ENCODE measurements at places on chromosomes 5 and 9.

GRCh38 chr5:104325356-104325755 lies 762.8 kb upstream of the NUDT12 start:
- DNase-seq = no peak

- no peak for DNase-seq
Measured at GRCh38 chr9:101968392-101968791, 229.9 kb upstream of the GRIN3A start.

DNA sequence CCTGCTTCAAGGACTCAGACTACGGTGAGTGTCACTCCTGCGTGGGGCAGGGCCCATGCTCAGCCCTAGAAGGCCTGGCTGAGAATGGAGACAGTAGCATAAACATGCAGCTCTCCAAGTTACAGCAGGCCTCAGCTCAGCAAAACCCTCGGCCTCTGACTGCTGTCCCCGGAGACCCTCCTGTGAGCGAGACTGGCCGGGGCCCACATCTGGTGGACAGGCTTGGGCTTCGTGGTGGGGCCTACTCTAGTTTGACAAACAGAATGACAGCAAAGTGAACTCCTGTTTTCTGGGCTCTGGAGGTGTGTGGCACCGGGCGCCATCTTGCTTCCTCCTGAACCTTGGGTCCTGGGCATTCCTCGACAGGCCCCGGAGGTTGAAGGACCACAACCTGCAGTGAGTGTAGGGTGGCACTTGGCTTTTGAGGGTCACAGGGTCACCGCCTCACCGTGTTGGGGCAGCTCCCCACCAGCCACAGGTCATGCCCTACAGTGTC lies 97.5 kb downstream of the PHF2 start:
- DNase-seq = no peak

GRCh38 chr5:130727830-130728229 lies 437.2 kb downstream of the HINT1 start:
- no peak for DNase-seq

DNA sequence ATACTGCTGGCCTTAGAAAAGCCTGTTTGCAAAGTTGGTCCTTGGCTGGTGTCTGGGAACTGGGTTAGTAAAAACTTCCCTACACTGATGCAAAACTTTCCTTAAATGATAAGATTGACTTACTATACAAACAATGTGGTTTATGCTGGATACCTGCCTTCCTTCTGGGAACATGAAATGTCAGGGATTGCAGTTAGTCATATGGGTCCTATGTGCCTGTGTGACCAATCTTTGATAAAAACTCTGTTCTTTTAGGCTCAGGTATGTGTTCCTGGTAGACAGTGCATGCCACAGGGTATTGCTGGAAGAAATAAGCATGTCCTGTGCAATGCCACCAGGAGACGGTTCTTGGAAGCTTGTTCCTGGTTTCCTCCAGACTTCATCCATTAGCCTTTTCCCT lies 173.3 kb downstream of the RMI1 start:
- no peak for DNase-seq

- no peak for DNase-seq
Measured at GRCh38 chr9:37540634-37541033, 35.5 kb downstream of the FBXO10 start.

GRCh38 chr9:98811051-98811650 lies 3.7 kb downstream of the GALNT12 start:
- no peak for DNase-seq

DNA sequence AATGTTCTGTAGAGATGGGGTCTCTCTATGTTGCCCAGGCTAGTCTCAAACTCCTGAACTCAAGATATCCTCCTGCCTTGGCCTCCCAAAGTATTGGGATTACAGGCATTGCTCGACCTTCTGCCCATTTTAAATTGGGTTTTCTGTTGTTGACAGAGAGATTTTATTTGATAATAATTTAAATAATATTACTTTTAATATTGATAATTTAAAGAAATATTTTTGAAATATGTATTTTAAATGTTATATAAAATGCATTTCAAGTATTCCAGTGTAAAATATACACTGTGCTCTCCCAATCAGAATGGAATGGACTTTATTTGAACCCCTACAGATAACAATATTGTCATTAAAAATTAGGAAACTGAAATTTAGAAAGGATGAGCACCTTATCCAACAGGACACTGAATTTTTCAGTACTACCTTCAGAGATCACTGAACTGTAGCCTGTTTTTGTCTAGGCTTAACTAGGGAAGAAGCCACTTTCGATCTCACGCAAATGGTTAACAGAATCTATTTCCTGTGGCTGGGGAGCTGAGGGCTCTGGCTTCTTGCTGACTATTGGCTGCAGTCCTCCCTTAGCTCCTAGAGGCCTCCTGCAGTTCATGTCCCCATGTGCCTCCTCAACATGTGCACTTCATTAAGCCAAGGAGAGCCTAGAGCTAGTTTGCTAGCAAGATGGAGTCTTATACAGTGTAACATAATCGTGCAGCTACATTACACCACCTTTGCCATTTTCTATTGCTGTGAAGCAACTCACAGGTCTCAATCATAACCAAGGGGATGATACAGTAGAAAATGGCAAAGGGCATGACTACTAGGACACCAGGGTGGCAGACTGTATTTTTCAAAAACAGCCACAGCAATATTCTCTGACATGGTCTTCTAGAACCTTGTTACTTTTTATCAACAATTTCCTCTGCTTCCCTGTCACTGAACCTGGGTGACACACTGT lies 150.0 kb downstream of the CDC42SE2 start:
- no peak for DNase-seq

DNA sequence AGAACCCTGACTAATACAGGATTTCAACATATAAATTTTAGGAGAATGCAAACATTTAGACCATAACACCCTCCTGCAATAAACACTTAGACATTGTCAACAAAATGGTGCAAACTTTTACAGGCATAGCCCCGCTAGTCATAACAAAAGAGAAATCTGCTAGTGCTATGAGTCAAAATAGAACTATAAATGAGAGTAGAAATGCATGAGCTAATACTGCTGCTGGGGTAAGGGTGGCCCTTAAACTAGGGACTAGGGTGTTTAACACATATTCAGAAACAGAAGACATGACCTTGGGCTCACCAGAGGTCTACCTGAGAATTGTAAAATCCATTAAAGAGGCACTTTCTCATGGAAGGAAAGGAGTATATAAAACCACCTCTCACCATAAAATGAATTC lies 131.6 kb downstream of the TLR4 start:
- no peak for DNase-seq

GRCh38 chr5:136193322-136193935 lies 467 bp upstream of the SMIM32 start:
- DNase-seq = no peak

DNA sequence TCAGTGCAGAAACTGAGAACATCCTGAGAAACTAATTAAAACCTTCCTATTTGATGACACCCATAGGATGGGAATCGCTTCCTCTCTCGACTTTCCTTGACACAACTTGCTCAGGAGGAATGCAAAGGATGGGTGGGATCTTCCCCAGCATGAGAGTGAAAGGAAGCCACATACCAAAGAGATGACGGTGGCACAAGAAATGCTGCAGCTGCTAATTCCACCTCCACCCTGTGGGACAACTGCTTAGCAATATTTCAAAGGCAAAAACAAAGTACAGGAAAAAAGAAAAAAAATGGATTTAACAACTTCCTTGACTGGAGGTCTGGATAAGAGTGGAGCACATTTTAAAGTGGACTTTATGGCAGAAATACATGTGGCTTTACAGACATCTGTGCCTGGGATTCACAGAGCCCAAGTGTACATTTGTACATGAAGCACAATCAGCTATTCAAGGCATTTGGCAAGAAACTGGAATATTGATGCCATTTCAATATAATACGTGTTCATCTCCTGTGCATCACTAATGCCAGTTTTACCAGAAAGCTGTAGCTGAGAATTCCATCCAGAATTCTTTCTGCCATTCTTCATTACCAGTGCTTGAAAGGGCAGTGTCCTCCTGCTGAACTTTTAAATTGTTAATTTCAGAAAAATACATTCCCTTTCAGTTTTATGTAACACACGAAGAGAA lies 359.2 kb upstream of the ACTBL2 start:
- peak; percentile 89 for DNase-seq

GRCh38 chr9:8640761-8641160 lies 841.2 kb upstream of the DMAC1 start:
- no peak for DNase-seq

DNA sequence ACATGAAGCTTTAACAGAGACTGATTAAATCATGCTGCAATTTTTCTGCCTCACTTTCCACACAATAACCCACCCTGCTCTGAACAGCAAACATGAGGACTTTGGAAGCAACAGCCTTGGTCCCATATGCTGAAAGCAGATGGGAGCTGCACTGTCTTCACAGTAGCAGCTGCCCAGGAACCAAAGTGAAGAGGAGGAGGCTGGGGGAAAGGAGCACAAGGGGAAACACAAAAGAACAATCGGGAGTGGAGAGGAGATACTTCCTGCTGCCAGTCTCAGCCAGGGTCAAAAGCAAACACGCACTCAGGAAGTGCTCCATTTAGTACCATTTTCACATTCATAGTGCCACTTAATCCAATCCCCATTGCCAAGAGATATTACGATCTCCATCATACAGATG lies 183.3 kb upstream of the PUM3 start:
- no peak for DNase-seq

DNA sequence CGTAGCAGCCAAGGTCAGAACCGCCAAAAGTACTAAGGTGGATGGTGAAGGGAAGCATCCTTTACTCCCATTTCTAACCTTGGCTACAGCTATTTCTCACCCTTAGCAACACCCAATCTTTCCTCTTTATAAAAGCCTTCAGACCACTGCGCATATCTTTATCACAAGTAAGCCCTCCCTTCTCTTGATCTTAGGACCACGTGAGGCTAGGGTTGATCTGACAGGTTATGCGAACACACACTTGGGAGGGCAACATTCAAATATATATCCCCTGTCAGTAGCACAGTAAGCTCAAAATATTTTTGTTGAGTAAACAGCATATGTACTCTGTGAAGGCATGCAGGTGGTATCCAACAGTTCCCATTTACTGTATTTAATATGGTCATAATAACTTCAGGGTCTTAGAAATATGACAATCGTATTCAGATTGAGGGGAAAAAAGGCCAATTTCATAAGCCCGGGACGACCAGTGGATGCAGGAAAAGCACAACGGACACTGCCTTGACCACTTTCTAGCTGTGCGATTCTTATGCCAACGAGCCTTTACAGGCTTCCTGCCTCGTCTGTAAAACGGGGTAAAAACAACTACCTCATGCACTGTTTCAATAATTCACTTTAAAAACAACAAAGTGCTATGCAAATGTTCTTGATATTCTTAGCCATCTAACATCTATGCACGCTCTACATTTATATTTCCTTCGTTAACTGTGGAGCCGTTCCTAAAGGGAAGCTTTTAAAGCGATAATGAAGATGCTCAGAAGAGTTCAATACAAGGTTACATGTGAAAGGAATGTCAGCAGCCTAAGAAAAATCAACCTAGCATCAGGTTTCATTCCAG lies 1.3 kb downstream of the ARSB start:
- no peak for DNase-seq

- no peak for DNase-seq
Measured at GRCh38 chr5:158483281-158483860, 616.3 kb downstream of the EBF1 start.

- DNase-seq = no peak
Measured at GRCh38 chr5:21783074-21783679, 1070.0 kb downstream of the CDH12 start.

DNA sequence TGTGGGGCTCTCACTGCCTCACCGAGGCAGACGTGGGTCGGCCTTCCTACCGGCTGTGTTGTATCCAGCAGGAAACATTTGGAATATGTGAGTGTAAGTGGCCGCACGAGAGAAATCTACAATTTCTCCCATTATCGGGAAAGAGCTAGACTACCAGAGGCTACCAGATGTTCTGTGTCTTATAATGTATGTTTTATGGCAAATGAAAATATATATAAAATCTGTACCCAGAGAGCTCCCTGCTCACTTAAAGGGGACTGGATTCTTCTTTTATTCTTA lies 69.5 kb upstream of the PITX1 start:
- no peak for DNase-seq

- no peak for DNase-seq
Measured at GRCh38 chr9:133436681-133437080, 14.5 kb downstream of the ADAMTS13 start.

DNA sequence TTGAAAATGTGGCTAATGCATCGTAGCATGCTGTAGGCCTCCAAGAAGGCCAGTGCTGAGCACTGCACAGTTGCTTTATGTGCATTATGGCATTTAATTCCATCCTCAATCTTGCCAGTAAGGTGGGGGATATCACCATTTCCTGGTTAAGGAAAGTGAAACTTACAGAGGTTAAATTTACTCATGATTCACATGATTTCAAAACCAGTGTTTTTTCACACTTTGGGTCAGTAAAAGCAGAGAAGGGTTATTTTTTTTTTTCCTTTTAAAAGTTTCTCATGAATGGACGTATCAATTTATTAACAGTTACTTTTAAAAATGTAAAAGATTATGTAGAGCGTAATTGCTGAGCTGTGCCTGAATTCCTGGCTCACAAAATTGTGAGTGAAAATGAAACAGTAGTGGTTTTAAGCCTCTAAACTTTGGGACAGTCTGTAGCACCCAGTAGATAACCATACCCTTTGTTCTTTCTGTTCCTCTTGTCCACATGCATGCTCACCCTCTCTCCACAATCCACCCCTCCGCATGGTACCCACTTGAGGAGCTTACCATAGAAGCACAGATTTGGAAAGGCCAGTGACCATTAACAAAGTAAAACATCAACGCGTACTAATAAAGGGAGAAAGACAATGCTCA lies 21.2 kb downstream of the MAST4 start:
- no peak for DNase-seq

DNA sequence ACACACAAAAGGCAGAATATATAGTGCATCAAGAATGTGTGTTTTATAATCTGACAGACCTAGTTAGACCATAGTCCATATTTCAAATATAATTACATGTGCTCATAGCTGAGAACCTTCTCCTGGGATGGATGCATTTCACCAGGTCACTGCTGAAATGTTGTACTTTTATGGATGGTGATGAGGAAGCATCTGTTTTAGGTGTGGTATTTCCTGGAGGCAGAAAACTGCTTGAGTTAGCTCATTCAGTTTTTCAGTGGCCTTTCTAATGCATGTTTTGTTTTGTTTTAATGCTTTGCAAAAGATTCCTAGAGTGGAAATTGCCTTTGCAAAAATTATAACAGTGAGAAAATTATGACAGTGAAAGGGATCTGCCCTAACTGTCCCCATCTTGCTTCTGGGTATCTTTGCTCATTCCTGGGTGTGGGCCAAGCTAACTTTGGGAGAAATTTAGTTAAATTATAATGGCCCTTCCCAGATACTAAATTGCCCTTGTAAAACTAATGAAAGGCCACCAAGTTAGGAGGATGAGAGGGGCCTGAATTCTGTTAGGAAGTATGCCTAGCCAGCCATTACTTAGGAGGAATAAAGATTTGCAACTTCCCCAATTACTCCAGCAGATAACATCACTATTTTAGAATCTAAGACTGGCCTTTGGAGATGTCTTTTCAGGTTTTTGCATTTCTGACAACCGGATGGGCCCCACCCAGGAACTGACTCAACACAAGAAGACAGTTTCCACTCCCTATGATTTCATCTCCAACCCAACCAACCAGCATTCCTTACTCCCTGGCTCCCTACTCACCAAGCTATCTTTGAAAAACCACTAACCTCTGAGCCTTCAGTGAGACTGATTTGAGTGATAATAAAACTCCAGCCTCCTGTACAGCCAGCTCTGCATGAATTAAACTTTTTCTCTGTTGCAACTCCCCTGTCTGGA lies 7.0 kb upstream of the IL12B start:
- DNase-seq = peak; percentile 43

GRCh38 chr5:139383275-139383992 lies at the start of gene SLC23A1:
Gene SLC23A1 (minus strand): TSS chr5:139383297. CDS start chr5:139383253, 44 bp downstream.
- no peak for DNase-seq
